CD4-positive, alpha-beta T cell treated with Interleukin-4 for 1 hour (primary cell): ENCODE measurements at places on chromosomes 16 and 17.

GRCh38 chr16:450785-451512 is 25.5 kb downstream of the RAB11FIP3 start:
- no peak for DNase-seq

- no peak for DNase-seq
Observed at GRCh38 chr17:43445009-43445589, 38.7 kb upstream of the DHX8 start.

GRCh38 chr17:48054238-48055185 is 6.4 kb downstream of the NFE2L1 start:
- DNase-seq, result no peak

- DNase-seq, result no peak
Observed at GRCh38 chr16:65919145-65919985, 447.1 kb upstream of the CDH5 start.

DNA sequence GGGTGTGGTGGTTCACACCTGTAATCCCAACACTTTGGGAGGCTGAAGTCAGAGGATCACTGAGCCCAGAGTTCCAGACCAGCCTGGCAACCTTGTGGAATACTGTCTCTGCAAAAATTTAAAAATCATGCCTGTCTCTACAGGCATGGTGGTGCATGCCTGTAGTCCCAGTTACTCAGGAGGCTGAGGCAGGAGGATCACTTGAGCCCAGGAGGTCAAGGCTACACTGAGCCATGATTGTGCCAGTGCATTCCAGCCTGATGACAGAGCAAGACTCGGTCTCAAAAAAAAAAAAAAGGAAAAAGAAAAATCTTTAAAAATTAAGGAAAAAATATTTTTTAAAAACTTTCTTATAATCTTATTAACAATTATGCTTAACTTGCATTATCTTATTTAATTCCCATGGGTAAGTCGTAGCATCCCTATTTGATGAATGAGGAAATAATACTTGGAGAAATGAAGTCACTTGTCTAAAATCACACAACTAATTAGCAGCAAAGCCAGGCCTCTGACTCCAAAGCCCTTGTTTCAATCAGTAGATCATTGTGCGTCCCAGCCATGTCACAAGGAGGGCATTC is 13.6 kb downstream of the MFSD11 start:
- DNase-seq, result no peak

- DNase-seq, result no peak
Observed at GRCh38 chr16:25013751-25014499, 1.2 kb downstream of the ARHGAP17 start.

- DNase-seq, result no peak
Observed at GRCh38 chr16:31110106-31111034, 2.2 kb downstream of the BCKDK start.

- DNase-seq, result no peak
Observed at GRCh38 chr17:33121756-33122155, 130.1 kb downstream of the SPACA3 start.

DNA sequence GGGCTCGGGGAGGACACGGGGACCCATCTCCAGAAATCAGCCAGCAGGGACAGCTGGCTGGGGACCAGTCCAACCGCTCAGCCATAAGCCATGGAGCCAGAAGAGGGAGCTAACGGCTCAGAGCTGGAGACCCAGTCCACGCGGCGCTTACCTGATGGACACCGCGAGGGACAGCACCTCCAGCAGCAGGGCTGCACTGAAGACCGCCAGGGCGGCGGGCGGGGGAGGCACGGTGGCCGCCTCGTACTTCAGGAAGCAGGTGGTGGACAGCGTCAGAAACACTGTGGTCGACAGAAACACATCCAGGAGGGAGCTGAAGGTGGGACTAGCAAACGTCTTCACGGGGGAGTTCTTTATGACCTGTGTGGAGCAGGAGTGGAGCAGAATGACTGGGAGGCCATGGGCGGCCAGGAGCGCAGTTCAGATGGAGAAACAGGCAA is 102.6 kb upstream of the CREBBP start:
- peak; percentile 57 for DNase-seq

GRCh38 chr16:89870440-89870839 is 3.0 kb upstream of the TCF25 start:
- no peak for DNase-seq

DNA sequence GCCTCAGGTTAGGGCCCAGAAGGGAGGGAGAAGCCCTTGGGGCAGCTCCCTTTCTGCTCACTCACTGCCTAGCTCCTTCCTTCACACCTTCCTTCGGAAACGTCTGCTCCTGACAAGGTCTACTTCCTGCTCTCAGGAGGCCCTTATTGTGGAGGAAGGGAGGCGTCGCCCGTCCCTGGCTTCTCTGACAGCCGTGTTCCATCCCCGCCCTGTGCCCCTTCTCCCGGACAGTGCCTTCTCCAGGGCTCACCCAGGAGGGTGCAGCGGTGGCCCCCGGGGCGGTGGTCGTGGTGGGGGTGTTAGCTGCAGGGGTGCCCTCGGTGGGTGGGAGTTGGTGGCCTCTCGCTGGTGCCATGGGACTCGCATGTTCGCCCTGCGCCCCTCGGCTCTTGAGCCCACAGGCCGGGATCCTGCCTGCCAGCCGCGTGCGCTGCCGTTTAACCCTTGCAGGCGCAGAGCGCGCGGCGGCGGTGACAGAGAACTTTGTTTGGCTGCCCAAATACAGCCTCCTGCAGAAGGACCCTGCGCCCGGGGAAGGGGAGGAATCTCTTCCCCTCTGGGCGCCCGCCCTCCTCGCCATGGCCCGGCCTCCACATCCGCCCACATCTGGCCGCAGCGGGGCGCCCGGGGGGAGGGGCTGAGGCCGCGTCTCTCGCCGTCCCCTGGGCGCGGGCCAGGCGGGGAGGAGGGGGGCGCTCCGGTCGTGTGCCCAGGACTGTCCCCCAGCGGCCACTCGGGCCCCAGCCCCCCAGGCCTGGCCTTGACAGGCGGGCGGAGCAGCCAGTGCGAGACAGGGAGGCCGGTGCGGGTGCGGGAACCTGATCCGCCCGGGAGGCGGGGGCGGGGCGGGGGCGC is 231.9 kb downstream of the SEC14L1 start:
- DNase-seq, result peak; percentile 62

DNA sequence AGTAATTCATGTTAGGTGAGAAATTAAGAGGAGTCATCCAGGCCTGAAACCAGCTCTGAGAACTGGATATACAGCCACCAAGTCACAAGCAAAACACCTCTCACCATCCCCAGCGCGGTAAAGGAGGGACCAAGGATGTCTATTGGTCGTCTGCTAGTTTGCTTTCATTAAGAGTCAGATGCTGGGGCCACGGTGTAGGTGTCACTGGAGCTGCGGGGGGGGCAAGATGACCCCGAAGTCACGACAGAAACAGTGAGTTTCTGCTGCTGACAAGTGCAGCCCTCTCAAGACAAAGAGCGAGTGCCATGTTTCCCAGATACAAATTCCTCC is 790 bp downstream of the NCBP3 start:
- peak; percentile 44 for DNase-seq

GRCh38 chr17:34413443-34414119 is 50.5 kb upstream of the CCL1 start:
- no peak for DNase-seq

- DNase-seq, result no peak
Observed at GRCh38 chr16:74505011-74505410, 83.7 kb upstream of the CLEC18B start.

DNA sequence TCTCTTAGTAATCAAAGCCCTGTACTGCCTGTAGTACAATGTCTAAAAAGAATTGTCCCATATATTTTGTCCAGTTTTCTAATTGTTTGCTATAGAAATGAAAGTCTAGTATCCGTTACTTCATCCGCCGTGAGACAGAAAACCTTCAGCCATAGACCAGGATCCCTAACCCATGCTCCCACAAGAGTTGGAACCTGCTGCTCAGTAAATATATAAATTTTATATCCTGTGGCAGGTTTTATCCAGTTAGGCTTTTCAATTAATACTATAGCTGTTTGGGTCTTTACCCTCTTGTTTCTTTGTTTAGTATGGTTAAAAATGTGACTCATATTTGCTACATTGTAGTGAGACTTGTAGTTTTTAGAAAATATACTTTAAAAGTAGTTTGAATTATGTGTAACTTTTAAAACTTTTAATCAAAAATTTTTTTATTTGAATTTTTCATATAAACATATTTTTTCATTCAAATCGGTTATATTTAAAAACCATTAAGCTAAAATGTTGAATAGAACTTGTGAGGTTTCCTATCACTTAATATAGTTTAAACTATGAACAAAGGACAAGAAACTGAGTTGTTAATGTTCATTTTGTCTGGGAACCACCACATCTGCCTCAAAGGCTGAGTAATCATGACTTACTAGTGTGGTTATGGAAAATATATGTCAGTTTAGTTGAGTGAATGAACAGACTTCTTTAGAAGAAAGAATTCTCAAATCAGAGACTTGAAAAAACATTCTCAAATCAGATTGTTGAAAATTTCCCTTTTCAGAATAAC is 54.8 kb downstream of the VMP1 start:
- DNase-seq, result no peak

- DNase-seq, result no peak
Observed at GRCh38 chr17:6560496-6560895, 4.1 kb upstream of the PITPNM3 start.

DNA sequence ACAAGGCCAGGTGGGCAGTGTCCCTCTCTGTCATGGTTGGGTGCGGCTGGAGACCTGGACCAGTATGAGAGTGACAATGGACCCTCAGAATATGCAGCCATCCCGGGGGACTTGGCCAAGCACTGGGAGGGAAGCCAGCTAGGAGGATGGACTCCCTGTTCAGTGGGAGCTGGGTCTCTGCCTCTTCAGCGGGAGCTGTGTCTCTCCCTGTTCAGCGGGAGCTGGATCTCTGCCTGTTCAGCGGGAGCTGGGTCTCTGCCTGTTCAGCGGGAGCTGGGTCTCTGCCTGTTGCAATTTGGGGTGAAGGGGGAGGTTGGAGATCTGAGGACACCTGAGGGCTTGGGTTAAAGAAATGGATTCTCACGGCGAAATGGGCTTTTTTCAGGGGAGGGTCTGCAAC is 3.8 kb upstream of the PRSS33 start:
- no peak for DNase-seq

DNA sequence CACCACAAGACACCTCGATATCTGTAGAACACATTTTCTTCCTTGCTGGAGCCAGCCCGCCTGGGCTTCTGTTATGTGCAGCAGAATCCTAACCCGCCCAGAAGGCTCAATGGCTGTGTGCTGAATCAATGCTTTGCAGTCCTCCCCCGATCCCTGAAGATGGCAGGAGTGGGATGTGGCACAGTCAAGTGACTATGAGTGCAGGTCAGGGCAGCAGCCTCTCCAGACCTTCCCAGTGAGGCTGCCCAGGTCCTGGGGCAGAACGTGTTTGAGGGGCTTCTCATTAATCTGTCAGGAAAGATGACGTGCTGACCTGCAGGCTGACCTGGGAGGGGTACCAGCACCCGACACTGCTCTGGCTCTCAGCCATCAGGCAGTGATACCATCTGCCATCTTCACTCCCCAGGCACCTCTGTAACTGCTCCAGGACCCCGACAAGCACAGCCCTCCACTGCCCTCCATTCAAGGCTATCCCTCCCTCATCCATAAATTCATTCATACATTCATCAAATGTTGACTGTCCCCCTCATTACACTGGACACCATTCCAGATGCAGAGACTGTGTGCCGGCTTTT is 35.2 kb downstream of the LRRC75A start:
- DNase-seq, result no peak

DNA sequence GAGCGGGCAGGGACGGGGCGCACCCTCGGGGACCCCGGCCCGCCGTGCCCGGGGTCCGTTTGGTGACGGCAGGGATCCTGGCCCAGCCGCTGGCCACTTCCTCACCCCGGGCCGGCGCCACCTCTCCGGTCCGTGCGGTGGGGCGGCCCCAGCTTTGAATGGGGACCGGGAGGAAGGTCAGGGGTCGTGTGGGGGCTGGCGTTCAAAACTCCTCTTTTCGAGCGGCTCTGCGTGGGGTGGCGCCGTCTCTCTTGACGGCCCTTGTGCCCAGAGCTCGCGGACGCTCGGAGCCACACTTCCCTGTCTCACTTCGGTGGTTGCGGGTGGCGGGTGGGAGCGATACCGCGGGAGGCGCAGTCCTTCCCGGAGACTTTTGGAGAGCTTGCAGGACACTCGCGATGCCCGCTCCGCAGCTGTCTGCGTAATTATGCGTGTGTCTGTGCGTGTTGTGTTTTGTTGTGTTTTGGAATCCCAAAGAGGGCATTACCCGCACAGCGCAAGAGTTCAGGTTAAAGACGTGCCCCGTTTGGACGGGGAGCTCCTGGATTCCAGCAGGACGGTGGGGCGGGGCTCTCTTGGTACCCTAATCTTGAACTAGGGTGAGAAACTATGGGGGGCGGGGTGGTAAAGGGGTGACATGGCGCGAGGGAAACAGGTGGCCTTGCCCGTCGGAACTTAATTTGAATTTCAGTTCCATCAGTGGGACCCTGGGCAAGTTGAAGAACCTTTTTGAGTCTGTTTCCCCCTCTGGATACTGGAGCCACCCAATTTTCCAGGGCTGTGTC is 637 bp downstream of the PLCG2 start:
- no peak for DNase-seq

DNA sequence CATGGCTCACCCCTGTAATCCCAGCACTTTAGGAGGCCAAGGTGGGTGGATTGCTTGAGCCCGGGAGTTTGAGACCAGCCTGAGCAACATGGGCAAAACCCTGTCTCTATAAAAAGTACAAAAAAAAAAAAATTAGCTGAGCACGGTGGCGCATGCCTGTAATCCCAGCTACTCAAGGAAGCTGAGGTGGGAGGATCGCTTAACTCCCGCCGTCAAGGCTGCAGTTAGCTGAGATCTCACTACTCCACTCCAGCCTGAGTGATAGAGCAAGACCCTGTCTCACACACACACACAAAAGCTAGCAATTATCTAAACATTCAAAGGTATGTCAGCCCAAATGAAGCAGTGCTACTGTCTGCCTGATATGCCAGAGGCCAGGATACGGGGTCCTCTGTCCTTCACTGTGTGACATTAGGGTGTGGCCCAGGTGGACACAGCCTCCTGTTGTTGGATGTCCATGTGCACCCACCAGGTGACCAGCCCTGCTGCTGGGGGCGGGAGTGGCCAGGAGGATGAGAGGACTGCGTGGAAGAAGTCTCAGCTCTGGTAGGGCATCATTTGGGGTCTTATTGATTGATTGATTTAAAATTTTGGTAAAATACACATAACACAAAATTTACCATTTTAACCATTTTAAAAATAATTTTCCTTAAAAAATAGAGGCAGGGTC is 3.9 kb downstream of the NLRC3 start:
- DNase-seq, result no peak

- DNase-seq, result no peak
Observed at GRCh38 chr16:14560523-14560922, 69.5 kb downstream of the PARN start.
